ENCODE measurements at places on chromosomes 4 and X. TPM values are rescaled to one million over a fixed set of nuclear protein-coding genes. Genes with fewer than 3 reads are reported as not detected.

The LRAT gene
- not detected for total RNA-seq

The SPON2 gene
- total RNA-seq = 0.65 TPM

The NDUFA1 gene
- 131 TPM for total RNA-seq

The PLXNB3 gene
- total RNA-seq = 2.4 TPM

The FAT4 gene
- total RNA-seq = 40.3 TPM

The MAGED4B gene
- total RNA-seq = 15.5 TPM

The SSX1 gene
- not detected for total RNA-seq

DNA sequence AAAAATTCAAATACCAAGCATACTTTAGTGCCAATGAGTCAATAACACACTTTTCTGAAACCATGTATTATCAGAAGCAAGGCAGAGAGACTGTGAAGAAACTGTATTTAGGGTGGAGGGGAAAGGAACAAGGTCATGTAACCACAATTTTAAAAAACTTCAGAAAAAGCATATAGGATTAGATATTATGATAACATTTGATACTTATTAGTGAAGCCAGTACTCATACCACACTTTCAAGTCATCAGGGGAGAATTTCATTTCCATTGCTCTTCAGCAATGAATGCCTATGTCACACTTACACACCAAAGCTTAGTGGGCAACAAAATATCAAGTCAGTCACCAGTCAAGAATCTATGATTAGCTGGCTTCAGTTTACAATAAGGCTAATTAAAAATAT is 602.2 kb downstream of the IL15 start:
- DNase-seq = no peak

DNA sequence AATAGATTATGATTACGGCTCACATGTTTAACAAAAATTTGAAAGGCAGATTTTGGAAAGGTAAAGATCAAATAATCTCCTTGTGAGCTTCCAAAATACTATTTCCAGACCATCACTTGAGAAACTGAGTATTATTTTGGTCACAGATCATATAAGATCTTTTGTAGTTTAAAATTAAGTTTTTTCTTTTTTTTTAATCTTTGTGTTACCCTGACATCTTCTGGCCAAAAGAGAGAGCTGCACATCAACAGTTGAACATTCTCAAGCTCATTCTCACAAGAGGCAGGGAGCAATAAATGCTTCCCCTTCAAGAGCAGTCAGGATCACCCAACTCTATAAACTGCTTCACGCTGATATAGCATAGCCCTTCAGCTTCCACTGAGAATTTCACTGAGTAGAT is 15.9 kb downstream of the TMEM192 start:
- peak; percentile 46 for DNase-seq

DNA sequence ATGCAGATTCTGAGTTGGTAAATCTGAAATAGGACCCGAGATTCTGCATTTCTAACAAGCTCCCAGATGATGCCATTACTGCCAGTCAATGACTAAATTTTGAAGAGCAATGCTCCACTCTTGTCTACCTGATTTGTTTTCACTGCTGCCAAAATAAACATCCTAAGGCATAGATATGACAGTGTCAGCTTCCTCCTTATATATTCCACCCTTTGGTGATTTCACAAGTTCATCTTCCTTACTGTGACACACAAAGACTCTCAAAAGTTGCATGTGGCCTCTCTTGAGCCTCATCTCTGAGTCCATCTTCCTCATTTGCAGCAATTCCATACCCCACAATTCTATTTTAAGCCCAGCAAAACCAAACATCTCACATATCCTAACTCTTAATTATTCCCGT is 110.9 kb downstream of the FBXW7 start:
- DNase-seq = no peak

DNA sequence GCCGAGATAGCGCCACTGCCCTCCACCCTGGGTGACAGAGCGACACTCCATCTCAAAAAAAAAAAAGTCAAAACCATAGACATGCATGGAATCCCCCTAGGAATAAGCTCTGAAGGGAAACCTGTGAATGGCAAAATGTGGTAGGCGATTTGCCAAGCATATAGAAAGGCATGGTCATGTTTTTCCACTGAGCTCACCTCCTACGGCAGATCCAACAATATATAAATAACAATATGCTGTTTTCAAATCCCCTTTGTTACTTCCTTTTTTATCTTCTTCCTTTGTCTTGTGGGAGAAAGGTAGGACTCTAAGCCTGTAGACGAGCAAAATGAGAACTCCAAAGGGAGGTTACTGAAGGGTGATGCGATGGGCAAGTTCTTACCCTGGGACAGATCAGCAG is 219.0 kb downstream of the PALLD start:
- no peak for DNase-seq

DNA sequence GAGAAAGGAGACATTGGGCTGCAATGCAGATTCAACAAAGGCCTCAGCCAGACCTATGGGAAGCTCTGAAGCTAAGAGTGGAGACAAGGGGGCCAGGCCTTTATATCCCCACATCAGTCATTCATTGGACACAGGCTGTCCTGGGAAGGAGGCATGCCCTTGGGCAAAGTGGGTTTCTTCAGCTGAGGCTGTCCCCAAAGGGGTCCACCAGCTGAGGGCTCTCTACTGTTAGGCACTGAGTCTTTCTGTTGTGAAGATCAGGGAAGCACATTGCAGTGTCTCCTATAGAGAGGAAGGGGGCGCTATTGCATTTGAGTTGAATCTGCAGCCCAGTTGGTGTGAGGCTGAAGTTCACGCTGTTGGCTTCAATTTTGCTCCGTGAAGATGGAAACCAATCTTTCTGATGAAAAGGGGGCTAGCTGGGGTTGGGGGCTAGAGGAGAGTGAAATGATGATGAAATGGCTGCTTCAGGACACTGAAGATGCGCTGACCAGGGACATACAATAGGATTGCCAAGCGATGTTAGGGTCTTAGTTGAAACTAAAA is 48.0 kb downstream of the SLC25A5 start:
- DNase-seq = peak; percentile 79

DNA sequence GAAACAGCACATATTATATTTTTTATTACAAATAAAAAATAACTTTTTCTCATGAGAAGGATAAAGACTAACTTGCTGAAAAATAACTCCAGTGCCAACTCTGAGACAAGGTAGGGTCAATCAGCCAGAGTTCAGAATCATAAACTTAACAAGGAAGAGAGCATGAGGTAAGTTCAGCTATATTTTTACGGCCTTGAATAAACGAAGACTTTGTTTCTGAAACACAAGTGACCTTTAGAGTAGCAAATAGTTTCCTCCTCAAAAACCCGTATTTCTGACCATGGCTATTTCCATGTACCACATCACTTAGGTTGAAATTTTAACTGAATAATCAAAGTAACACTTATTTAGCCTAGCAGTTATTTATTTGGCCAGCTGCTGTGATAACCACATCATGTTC is 45.5 kb downstream of the PRDM5 start:
- DNase-seq = no peak

GRCh38 chr4:105198541-105198940 is 51.9 kb downstream of the TET2 start:
- no peak for DNase-seq

GRCh38 chr4:166972071-166972470 is 262.2 kb downstream of the SPOCK3 start:
- DNase-seq = no peak

- DNase-seq = no peak
These were observed 24.0 kb downstream of the AFM start for GRCh38 chr4:73505567-73505966.

DNA sequence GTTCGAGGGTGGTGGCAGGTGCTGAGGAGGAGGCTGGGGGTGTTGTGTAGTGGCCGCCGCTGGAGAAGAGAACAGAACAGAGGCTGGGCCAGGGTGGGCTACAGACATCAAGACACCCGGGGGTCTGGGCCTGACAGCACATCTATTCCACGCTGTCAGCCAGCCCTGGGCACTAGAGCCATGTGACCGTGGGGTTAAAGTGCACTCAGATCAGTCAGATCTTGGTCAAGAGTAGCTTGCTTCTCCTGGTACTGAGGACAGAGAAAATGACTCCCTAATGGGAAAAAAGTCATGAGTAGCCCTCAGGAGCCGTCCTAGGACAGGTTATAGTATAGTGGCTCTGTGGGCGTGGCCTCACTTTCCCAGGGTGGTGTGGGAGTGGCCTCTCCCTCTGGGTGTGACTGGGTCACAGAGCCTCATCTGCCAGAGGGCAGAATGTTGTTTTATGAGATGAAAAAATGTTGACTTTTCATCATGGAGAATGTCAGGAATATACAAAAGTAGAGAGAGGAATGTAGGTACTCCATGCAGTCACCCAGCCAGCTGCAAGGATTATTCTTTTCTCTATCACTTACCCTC is 19.4 kb downstream of the TRMT44 start:
- DNase-seq = no peak

- DNase-seq = peak; percentile 2
These were observed 33.0 kb downstream of the GSTCD start for GRCh38 chr4:105741548-105741947.

- DNase-seq = peak; percentile 56
These were observed 5.6 kb upstream of the SMIM31 start for GRCh38 chr4:164748375-164748774.

DNA sequence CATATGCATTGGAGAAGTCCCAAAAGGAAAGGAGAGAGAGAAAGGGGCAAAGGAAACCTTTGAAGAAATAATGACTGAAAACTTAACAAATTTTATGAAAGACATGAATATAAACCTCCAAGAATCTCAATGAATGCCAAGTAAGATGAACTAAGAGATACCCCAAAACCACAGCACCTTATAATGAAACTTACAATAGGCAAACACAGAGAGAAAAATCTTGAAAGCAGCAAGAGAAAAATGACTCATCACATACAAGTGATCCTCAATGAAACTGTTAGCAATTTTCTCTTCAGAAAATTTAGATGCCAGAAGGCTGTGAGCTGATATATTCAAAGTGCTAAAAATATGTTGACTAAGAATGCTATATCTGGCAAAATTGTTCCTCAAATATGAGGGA is 10.1 kb downstream of the SMIM10L2A start:
- no peak for DNase-seq
